ENCODE measurements at places on chromosomes 11 and 22.

- no peak for DNase-seq
Measured at GRCh38 chr22:50010676-50011446, 1.7 kb downstream of the IL17REL start.

DNA sequence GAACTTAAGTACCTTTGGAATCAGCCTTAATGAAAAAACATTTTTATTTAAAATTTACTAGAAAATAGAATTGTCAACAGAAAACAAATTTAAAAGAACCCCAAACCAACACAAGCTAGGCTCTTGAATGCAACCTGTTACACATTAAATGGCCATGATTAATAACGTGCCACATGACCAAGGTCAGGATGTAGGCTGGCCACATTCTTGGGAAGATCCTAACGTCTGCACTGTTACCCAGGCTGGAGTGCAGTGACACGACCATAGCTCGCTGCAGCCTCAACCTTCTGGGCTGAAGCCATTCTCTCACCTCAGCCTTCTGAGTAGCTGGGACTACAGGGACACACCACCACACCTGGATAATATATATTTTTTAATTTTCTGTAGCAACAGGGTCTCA is 126.4 kb upstream of the APOA1 start:
- DNase-seq = no peak

DNA sequence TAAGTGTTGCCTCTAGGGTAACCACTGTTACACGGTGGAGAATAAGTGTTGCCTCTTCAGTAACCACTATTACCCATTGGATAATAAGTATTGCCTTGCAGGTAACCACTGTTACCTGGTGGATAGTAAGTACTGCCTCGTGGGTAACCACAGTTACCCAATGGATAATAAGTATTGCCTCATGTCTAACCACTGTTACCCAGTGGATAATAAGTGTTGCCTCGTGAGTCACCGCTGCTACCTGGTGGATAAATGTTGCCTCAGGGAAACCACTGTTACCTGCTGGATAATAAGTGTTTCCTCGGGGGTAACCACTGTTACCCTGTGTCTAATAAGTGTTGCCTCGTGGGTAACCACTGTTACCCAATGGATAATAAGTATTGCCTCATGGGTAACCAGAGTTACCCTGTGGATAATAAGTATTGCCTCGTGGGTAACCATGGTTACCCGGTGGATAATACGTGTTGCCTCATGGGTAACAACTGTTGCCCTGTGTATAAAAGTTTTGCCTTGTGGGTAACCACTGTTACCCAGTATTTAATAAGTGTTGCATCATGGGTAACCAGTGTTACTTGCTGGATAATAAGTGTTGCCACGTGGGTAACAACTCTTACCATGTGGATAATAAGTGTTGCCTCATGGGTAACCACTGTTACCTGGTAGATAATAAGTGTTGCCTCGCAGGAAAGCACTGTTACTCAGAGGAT is 12.3 kb upstream of the NXPE4 start:
- DNase-seq = no peak

GRCh38 chr22:45966320-45966894 is 10.6 kb downstream of the WNT7B start:
- no peak for DNase-seq

GRCh38 chr11:27239305-27239942 is 123.6 kb downstream of the CCDC34 start:
- no peak for DNase-seq

GRCh38 chr22:37232140-37232998 is 11.7 kb downstream of the RAC2 start:
- no peak for DNase-seq

DNA sequence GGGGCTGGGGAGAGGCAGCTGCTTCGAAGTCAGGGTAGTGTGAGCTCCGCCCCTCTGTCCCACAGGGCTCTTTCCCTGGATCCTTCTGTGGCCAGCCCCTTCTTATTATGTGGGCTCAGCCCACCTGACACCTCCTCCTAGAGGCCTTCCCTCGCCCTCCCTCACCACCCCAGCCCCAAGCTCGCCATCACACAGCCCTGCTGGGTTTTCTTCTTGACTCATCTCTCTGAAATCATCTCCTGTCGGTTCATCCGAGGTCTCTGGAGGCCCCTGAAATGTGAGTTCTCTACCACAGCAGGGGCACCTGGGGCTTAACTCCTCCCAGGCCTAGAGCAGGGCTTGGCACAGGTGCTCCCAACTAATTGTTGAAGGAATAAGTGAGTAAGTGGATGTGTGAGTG is 65.2 kb downstream of the CACNA1I start:
- DNase-seq = no peak

GRCh38 chr11:36271794-36272407 is 17.3 kb downstream of the COMMD9 start:
- no peak for DNase-seq

DNA sequence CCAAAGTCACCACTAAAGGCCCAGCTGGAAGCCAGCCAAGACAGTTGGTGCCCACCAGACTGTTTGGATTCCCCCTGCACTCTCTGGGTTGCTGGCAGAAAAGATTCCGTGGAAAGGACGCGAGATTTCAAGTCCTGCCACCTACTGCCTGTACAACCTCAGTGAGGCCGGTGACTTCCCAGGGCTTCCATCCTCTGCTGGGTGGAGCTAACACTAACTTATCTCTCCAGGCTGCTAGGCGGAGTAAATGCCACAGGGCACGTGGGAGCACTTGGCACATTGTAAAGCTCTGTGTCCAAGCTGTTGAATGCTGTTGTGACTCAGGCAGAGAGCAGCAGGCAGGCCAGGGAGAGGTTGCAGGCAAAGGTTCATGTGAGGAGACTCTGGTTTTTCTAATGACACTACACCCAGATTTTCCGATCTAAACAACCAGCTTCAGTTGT is 50.9 kb upstream of the CDON start:
- DNase-seq = no peak

GRCh38 chr22:43236411-43237166 is 49.7 kb upstream of the TTLL12 start:
- DNase-seq = no peak

- no peak for DNase-seq
Measured at GRCh38 chr22:20147237-20147988, 3.4 kb downstream of the CCDC188 start.

DNA sequence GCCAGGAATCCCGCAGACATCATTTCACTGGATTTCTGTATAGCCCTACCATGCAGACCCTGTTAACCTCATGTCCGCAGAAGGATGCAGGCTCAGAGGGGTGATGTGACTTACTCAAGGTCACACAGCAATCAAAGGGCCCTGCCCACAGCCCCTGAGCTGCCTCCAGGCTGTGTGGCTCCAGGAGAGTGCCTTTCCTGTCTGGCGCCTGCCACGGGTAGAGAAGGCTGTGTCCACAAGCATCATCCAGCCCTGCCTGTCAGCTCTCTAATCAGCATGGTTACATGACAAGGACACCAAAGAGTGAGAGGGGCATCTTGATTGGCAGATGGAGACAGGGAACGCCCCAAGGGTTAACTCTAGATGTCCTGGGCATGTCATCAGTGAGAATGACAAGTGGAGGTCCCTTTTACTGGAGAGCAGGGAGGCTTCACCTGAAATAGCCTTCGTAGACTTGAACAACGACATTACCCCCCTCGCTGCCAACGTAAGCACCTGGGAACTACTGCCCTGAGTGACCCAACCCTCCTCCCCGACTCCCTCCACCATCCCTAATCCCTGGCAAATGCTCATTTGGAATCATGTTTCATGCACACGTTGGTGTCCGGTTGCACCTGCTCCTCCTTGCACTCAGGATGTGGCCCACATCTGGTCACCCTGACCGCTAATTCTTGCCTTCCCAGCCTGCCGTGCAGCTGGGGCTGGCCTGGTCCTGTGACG is 6.9 kb downstream of the FGF19 start:
- DNase-seq = no peak

DNA sequence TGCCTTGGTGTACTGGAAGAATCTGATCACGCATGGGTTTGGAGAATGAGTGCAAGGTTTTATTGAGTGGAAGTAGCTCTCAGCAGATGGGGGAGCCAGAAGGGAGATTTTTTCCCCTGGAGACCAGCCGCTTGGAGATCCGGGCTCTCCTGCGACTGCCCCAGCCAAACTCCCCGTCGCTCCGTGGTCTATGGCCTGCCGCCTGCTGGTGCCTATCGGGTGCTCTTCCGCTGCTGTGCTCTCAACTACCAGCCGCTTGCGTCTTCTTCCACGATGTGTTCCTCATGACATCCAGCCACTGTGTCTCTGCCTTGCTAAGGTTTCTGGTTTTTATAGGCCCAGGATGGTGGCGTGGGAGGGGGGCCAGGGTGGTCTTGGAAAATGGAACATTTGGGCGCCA is 145.6 kb upstream of the UBASH3B start:
- DNase-seq = no peak

- no peak for DNase-seq
Measured at GRCh38 chr11:73429121-73429750, 53.0 kb downstream of the RELT start.

DNA sequence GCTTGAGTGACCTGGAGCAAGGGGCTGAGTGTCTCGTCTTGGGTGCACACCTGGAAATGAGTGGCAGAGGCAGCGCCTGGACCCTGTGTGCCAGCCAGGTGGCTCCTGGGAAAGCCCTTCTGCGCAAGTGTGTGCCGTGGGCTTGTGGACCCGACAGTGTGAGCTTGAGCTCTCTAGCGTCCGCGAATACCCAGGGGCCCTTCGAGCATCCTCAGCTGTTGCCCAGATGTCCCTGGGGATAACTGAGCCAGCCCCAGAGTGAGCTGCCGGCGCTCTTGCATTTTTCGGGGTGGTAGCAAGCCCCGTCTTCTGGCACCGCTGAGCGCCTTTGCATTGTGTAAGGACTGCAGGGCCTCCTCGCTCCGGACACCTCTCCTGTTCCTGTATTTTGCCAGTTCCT is 399.2 kb downstream of the TBC1D22A start:
- DNase-seq = no peak

- DNase-seq = no peak
Measured at GRCh38 chr22:20140107-20140445, 8.5 kb downstream of the ZDHHC8 start.

DNA sequence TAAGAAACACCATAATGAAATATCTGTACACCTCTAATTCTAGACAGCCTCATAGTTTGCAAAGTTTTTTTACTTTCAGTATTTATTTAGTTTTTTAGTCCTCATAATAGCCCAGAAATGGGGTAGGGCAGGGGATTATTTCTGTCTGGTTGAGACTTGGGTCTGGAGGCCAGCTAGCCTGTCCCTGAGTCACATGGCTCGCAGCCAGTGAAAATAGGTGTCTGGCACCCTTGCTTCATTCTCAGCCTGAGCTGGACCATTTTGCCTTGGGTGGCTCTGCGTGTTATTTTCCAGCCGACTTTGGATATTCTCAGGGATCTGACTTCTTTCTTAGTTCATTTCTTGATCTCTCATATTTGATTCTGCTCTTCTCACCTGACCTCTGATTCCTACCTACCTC is 123.9 kb upstream of the NARS2 start:
- no peak for DNase-seq

DNA sequence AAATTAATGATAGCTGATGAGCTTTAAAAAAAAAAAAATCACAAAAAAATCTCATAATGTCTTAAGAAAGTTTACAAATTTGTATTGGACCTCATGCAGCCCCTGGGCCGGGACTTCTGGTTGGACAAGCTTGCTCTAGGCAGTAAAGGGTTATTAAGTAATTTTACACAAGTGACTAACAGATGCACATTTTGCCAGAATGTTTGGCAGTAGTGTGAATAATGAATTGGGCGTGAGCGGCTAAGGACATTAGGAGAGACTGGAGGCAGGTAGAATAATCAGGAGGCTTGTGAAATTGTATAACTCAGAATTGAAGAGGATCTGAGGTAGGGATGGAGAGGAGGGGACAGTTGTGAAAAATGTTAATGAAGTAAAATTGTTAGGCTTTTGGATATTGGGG is 77.4 kb downstream of the HIPK3 start:
- no peak for DNase-seq

- DNase-seq = no peak
Measured at GRCh38 chr22:23008896-23009295, 61.4 kb upstream of the GNAZ start.

GRCh38 chr11:64359712-64360445 is 917 bp downstream of the RPS6KA4 start:
- no peak for DNase-seq

DNA sequence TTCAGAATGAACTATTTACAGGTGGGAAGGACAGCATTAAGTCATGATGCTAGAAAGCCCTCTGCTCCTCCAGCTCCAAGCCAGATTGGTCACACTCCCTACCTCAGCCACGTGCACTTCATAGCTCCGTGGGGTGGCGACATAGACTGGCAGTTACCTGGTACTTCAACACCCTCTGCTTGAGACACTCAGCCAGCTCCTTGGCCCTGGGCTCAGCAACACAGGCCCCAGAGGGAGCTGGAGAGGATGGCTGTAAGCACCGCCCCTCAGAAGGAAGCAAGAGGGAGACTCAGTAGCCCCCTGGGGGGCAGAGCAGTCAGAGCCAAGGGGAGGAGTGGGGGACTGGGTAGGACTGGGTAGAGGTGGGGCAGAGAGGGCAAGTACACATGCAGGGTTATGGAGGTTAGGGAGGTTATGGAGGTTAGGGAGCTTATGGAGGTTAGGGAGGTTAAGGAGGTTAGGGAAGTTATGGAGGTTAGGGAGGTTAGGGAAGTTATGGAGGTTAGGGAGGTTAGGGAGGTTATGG is 102.1 kb upstream of the BID start:
- no peak for DNase-seq

DNA sequence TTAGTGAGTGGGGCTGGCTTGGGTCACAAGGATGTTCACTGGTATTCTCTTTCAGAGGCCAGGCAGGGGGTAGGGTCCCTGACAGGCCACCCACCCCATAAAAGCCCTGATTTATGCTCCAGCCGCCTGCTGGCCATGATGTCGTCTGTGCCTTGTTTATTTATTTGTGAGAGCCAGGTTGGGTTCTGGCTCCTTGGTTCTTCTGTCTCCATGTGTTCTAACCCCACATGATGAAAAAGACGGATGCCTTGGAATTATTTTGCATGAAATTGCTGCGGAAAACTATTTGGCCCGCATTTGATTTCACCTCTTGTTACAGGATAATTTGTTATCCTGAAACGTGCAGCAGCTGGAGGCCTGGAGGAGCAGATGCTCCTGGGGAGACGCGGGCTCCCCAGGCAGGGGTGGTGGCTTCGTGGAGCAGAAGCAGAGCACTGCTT is 46.3 kb upstream of the WNT11 start:
- DNase-seq = no peak

DNA sequence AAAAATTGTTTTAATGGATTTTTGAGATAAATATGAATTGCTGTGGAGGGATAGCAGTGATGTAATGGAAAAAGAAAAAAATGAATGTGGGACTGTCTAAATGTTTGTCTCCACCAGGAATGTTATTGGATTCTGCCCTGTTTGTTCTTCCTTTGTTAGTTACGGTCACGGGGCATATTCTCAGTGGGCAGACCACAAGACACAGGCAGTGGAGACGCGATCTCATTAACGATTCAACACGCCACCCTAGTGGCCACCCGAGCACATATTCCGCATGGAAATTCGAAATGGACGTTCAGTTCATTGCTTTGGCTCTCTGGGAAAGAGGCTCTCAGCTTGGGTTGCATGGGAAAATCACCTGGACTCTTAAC is 151.8 kb upstream of the TTC12 start:
- DNase-seq = peak; percentile 34
